ENCODE measurements at places on chromosomes 5 and 9.

- no peak for DNase-seq
These were observed 173.6 kb downstream of the ARL15 start for GRCh38 chr5:54136516-54137440.

DNA sequence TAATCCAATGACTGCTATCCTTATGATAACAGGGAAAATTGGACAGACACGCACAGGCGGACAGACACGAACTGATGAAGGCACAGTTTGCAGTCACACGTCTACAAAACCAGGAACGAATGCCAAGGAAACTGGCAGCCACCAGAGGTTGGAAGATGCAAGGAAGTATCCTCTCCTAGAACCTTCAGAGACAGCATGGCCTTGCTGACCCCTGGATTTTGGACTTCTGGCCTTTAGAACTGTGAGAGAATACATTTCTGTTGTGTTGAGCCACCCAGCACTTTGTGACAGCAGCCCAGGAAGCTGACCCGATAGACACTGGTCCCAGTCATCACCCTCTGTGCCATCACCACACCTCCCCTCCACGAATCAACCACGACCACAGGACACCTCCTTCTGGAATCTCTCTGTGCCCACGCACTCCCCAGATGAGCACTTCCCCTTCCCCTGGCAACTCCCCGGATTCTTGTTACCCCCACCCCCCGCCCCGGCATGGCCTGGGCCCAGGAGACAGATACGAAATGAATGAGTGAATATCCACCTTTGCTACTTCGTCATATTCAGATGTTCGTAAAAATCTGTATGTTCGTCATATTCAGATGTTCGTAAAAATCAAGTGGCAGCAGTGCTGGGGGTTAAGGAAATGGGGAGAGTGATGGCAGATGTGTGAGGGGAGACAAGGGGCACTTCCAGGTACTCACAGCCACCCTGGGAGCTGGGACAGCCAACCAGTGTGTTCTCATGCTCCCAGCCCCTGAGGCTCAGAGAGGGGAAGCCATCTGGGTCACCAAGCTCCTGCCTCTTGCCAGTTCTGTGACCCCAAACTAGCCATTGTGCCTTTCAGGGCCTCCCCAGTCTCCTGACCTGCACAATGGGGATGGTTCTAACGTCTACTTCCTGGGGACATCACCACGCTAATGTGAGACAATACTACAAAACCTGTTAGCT, 18.5 kb downstream of the GBGT1 start:
- no peak for DNase-seq

- no peak for DNase-seq
These were observed 60.7 kb downstream of the HRH2 start for GRCh38 chr5:175718401-175719108.

GRCh38 chr5:102450313-102450990, 48.3 kb downstream of the SLCO6A1 start:
- DNase-seq: peak; percentile 0

- DNase-seq: peak; percentile 20
These were observed 32.1 kb downstream of the FAM163B start for GRCh38 chr9:133576875-133577736.

DNA sequence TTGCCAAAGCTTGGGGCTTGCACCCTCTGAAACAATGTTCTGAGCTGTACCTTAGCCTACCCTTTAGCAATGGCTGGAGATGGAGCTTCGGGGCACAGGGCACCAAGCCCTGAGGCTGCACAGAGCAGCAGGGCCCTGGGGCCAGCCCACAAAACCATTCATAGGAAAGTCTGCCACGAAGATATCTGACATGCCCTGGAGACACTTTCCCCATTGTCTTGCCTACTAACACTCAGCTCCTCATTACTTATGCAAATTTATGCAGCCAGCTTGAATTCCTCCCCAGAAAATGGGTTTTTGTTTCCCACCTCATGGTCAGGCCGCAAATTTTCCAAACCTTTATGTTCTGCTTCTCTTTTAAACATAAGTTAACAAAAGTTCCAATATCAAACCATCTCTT, 105.7 kb downstream of the DTWD2 start:
- no peak for DNase-seq

Measured in fibroblast of mammary gland (primary cell).